ENCODE measurements at places on chromosomes 16 and 17. TPM values are rescaled to one million over a fixed set of nuclear protein-coding genes. Genes with fewer than 3 reads are reported as not detected.
A peak's percentile ranks its signal among the peaks of the same experiment; 100 is the strongest.

DNA sequence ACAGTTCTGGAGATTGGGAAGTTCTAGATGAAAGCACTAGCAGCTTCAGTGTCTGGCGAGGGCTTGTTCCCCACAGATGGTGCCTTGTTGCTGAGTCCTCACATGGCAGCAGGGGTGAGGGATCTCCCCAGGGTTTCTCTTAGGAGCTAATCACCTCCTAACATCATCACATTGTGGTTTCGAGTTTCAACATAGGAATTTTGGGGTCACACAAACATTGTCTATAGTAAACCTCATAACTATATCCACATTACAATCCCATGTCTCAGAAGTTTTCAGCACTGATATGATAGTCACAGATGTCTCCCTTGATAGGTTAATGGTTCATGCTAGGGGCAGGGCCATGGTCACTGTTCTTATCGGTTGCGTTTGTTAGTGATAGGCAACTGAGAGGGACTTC, 13.8 kb downstream of the CLUAP1 start:
- no peak for DNase-seq

DNA sequence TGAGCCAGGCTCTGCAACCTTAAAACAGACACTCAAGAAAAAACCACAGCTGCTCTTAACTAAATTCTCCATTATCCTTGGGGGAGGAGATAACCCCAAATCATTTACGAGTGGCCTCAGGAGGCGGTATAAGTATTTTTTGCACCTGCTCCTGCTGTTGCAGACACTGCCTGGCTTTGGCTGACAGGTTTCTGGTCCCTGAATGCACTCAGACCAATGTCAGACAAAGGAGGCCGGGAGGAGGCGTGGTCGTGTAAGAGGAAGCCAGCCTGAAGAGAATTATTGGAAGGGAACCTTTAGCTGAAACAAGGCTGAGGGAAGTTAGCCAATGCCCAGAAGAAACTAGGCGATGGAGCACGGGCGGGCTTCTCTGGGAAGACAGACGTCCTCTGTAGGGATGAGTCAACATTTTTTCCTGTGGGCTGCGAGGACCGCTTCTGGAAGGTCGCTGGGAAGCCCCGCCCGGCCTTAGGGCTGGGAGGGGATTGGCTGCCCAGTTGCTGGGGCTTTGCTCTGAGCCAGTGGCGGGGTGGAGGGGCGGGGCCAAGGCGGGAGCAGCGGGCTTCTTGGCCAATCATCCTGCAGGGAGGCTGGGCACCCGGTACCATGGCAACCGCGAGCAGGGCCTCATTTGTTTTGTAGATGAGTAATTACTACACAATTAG, 82.3 kb downstream of the CCDC182 start:
- DNase-seq = peak; percentile 90

GRCh38 chr16:22018559-22018958, 10.6 kb downstream of the MOSMO start:
- no peak for DNase-seq

DNA sequence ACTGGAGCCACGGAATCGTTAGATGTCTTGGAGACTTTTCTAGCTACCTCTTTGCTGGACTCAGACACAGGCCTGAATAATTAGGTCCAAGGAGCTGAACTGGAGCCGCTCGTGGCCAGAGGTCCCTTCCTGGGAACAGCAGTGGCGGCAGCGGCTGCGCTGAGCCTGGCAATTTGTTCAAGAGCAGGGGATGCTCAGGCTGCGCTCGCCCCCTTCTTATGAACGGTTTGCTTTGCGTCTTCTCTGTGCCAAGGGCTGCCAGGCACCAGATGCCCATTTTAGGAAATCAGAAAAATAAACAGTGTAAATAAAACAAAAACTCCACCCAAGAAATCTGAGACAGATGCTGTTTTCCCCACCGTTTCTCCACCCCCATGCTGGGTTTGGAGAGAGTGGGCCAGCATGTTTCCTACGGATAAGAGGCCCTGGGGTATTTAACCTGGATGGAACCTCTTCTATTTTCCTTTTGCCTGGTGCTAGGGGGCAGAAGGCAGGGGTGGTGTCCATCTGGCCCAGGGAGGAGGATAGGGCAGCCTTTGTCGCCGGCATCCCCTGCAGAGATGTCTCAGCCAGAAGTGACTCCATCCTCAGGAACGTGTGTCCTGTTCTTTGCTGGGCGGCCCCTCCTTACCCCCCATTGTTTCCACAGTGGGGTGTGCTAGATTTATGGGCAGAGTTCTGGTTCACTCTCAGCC, 163.4 kb downstream of the SEC14L1 start:
- no peak for DNase-seq

Gene ZFPM1
- total RNA-seq = 2.2 TPM

DNA sequence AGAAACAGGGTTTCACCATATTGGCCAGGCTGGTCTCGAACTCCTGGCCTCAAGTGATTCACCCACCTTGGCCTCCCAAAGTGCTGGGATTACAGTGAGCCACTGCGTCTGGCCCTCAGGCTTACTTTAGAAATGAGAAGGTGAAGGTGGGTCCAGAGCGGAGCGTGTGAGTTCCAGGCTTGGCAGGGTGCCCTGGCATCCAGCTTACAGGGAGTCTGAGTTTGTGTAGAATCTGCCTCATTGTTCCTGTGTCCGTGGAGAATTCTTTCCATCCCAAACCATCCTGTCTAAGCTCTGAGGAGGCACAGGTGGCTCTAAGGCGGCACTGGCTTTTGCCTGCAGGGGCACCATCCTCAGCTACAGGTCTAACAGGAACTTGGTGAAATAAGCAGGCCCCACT, 50.6 kb downstream of the RAB11FIP3 start:
- DNase-seq = no peak

DNA sequence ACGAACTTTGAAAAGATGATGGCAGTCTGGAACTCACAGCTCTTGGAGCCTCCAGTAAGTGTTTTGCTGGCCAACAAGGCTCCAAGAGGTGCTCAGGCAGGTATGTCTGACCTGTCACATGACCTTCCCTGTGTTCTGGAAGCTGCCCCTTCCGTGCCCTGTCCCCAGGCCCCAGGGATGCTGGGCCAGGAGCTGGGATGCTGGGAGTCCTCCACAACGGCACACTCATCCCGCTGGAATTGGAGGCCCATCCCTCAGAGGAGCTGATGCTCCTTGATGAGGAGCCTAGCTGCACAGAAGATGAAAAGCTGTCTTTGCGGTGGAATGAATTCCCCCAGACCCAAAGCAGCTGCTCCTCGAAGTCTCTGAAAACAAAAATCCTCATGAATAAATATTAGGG, 47.8 kb downstream of the HOXB1 start:
- no peak for DNase-seq

GRCh38 chr17:68870161-68870826, 84.9 kb downstream of the ABCA8 start:
- DNase-seq = no peak

DNA sequence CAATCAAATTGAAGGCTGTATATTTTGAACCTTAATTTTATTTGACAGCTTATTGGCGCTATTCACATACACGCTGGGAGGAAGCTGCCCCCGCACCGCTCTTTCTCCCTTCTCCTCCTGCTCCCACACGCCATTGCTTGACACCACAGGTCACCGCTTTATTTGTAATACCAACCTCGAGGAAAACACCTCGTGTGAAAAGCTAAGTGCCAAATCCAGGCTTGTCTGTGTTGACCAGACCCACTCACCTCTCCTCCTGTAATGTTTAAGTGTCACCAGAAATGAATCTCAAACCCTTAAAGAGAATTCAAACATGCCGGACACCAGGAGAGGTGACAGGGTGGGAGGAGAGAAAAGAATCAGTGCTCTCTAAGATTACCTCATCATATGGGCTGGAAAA, 331.4 kb downstream of the GRIN2A start:
- no peak for DNase-seq

Gene NPIPB9
- total RNA-seq = 12.5 TPM

Gene TBKBP1
- total RNA-seq = 8.7 TPM

- DNase-seq = no peak
These were observed 34.1 kb upstream of the ABCA3 start for GRCh38 chr16:2374644-2375043.

DNA sequence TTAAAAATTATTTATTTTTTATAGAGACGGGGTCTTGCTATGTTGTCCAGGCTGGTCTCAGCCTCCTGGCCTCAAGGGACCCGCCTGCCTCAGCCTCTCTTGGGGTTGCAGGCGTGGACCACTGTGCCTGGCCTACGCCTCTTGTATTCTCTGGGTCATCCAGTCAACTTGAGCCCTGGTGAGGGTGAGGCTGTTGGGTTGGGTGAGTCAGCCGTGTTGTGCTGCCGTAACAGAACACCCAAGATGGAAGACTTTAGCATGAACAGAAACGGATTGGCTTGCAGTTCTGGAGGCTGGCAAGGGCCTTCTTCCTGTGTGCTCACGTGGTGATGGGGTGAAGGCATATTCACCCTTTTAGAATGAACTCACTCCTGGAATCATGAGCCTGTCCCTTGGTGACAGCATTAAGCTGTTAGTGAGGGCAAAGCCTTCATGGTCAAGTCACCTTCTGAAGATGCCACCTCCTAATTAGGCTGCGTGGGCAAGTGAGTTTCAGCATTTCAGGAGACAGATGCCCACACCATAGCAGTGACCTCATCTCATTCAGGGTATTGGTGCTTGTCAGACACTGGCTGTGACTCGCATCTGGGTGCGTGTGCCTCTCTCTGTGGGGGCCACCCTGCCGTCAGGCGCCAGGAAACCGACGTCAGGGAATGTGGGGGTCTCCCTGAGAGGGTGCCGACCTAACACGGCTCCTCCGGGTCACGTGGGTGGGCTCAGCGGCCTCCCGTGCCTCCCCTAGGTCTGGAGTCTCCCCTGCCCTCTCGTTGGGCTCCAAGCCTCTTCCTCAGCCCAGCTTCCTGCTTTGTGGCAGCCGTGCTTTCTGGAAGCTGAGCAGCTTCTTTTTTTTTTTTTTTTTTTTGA, 49.8 kb downstream of the WDR45B start:
- no peak for DNase-seq

DNA sequence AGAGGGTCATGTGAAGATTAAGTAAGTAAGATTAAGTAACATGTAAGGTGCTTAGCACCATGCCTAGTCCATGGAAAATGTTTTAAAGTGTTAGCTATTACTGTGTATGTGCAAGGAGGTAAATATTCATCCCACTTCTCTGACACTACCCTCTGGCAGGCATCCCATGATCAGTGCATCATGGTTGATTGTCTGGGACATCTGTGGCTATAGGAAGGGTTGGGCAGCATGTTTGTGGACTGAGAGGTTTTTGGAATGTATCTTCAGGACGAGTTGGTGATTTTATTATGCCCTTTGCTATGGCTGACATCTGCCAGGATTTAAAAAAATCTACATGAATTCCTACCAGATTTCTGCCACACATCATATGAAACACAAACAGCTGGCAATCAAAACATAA, 6.5 kb upstream of the TAOK1 start:
- DNase-seq = no peak

DNA sequence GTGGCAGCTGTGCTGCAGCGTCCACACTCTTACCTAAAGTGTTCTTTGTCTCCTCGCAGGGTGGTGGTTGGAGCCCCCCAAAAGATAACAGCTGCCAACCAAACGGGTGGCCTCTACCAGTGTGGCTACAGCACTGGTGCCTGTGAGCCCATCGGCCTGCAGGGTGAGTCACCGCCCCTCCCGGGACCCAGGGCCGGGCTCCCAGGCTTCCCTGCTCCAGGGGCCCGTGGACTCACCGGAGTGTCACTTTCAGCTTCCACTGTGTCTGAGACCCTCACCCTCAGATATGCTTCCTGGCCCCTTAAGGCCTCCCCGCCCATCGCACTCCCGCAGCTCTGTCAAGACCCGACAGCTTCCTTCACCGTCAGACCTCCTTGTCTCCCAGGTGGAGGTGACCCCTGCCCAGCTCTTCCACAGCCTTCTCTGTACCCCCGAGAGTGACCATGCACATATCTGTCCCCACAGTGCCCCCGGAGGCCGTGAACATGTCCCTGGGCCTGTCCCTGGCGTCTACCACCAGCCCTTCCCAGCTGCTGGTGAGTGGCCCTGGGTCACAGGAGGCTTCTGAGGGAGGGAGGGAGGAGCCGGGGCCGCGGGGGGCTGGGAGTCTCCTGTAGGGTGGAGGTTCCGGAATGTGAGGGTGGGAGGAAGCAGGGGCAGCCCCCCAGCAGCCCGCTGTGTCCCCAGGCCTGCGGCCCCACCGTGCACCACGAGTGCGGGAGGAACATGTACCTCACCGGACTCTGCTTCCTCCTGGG, 1.8 kb downstream of the ITGAX start:
- peak; percentile 81 for DNase-seq

- no peak for DNase-seq
These were observed 13.7 kb upstream of the BCO1 start for GRCh38 chr16:81224824-81225223.

Gene STX1B
- 0.44 TPM for total RNA-seq

DNA sequence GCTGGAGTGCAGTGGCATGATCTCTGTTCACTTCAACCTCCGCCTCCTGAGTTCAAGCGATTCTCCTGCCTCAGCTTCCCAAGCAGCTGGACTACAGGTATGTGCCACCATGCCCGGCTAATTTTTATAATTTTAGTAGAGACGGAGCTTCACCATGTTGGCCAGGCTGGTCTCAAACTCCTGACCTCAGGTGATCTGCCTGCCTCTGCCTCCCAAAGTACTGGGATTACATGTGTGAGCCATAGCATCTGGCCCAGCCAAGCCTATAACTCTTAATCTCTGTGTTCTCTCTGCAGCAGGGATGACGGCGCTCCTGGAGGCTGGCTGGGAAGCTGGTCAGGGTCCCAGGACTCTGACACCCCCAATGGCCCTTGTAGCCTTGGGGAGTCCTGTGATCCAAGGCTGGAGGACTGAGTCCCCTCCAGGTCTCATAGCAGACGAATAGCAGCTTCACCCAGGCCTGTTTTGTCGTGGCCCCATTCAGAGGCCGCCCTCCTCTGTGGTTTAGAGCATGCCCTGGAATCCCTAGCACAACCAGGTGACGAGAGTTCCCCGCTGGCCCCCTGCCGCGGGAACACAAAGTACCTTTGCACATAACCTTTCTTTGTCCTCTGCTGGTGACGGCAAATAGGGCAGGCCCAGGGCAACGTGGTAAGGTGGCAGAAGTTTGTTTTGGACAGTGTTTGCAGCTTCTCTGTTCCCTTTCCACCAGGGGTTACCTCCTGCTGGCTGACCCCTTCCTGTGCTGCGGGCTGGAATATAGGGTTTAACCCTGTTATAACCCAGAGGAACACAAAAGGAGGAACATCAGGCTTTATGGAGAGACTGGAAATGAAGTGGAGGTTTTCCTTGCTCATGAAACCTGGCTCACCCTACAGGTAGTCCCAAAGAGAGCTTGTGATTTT, 43.0 kb upstream of the TOB1 start:
- DNase-seq = peak; percentile 84

Gene NAT9
- total RNA-seq = 48.2 TPM

DNA sequence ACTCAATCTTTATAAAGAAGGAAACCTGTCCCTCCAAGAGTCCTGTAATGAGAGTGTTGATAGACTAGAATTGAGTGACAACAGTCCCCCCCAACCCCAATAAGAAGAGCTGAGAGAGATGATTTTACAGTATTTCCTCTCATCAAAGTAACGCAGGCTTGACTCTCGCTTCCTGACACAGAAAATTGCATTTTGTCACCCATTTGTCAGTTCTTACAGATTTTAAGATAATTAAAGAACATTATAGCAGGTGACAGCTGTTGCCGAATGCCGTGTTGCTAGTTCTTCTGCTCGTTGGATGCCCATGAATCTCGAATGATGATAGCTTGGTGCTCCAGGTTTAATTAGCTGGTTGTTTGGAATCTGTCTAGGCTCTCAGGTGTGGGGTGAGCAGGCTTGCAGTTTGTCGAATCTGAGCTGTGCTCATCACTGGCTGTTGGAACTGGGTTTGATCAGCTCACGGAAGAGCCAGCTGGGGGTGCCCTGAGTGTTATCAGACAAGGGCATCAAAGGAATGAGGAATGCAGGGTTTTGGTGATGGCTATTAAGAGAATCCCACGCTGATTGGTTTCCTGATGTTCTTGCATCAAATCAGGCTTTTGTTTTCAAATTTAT, 84.8 kb upstream of the CPHXL start:
- no peak for DNase-seq
